IMR-90 (cell line): ENCODE measurements at places on chromosomes 4 and X. TPM values are rescaled to one million over a fixed set of nuclear protein-coding genes. Genes with fewer than 3 reads are reported as not detected.
A peak's percentile ranks its signal among the peaks of the same experiment; 100 is the strongest.

Gene ADH1B
- total RNA-seq, result under 0.01 and 0.36 TPM in 2 replicates

Gene AKAP14
- not detected in 2 replicates for total RNA-seq

Gene XAGE2
- not detected in 2 replicates for total RNA-seq

Gene OTUD6A
- total RNA-seq, result not detected in 2 replicates

GRCh38 chrX:23901060-23901459 is 6.7 kb downstream of the APOO start:
- no peaks in the 10 kb centered on the region for H3K36me3 ChIP-seq
- no peak overlapping the region for H3K4me3 ChIP-seq
- no peak overlapping the region for H3K27ac ChIP-seq

- H3K4me1 ChIP-seq, result peaks cover 27% of the 10 kb centered on the region
- no peak overlapping the region for H3K4me3 ChIP-seq
- no peak for DNase-seq
- peaks cover 9% of the 10 kb centered on the region for H3K36me3 ChIP-seq
- H3K27ac ChIP-seq, result peak overlapping the region; percentile 48
Observed at GRCh38 chr4:184382189-184382846, 92.0 kb downstream of the IRF2 start.

GRCh38 chr4:56681158-56681852 is at the start of gene HOPX:
Gene HOPX, minus strand, starts transcription at chr4:56681296. Its CDS starts 23,480 bp downstream, at chr4:56657816.
- no peak for DNase-seq
- H3K27me3 ChIP-seq, result peaks cover 43% of the 10 kb centered on the region
- H3K4me1 ChIP-seq, result no peaks in the 10 kb centered on the region
- no peak within 1 kb of the TSS for H3K4me3 ChIP-seq
- H3K36me3 ChIP-seq, result no peaks in the 10 kb centered on the region
- no peak within 1 kb of the TSS for H3K27ac ChIP-seq

DNA sequence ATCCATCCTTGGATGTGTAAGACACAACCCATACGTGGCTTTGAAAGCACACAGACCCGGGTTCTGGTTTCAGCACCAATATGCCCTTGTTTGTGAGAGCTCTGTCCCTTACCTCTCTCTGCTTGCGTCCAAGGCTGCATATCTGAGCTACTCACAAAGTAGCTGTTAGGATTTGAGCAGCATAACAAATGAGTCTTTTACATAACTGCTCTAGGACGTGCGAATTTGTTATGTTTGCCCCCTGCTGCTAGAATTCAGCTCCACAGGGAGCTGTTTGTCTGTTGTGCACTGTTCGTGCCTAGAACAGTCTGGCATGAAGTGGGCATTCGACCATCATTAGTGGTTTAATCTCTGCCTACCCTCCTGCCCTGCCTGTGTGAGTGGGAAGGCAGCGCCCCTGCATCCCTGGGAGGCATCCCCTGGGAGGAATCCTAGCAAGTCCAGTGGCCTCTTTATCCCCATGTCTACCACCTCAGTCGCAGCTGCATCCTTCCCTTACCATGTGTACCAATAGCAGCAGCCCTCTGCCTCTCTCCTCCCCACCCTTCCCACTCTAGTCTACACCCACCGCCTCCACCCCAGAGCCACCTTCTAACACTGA is 42.1 kb downstream of the SLC2A9 start:
- no peak for DNase-seq
- no peak overlapping the region for H3K27ac ChIP-seq

- H3K36me3 ChIP-seq, result no peaks in the 10 kb centered on the region
- no peak overlapping the region for H3K27ac ChIP-seq
- H3K27me3 ChIP-seq, result no peaks in the 10 kb centered on the region
- DNase-seq, result no peak
Observed at GRCh38 chr4:142322996-142323395, 523.1 kb downstream of the INPP4B start.

GRCh38 chr4:12359420-12359819 is 930.7 kb upstream of the HS3ST1 start:
- no peak overlapping the region for H3K27ac ChIP-seq
- H3K4me3 ChIP-seq, result no peak overlapping the region
- DNase-seq, result no peak
- H3K36me3 ChIP-seq, result no peaks in the 10 kb centered on the region
- H3K27me3 ChIP-seq, result no peaks in the 10 kb centered on the region

DNA sequence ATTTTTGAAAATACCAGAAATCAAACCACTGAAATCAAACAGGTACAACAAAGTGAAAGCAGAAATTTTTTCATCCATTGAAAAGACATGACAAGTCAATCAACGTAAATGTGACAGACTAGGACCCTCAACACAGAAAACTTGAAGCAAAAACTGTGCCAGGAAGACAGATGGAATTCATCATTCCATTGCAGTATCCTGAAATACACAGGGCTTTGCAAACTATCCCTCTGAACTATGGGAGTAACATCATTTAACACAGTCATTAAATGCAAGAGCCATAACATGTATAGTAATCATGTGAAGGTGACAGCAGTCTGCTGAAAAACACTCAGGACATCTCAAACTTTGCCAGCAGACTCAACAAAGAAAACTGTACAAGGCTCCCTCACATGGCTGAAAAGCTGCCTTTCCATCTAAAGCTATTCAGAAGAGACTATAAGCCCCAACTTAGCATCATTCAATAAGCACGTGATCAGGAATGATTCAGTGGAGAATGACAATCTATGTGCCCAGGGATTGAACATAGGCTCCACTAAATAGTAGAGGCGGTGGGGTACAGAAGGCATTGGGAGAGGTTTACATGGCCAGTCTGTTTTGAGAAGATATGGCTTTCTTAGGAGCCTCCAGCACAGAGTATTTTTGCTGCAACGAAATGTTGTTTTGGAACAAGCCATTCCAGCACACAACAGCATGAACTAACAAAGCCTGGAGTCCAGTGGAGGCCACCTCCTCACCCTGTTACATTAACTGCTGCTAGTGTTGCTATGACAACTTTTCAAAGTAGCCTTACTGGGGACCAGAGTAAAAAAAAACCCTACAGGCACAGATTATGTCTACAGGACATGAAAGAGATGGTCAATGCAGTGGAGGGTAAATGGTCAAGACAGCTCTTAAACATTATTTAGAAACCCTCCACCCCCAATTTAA is 274.5 kb upstream of the NOCT start:
- H3K27ac ChIP-seq, result no peak overlapping the region
- no peaks in the 10 kb centered on the region for H3K36me3 ChIP-seq
- peaks cover under 1% of the 10 kb centered on the region; the same call in 1 of the 2 replicates for H3K4me1 ChIP-seq
- DNase-seq, result no peak
- H3K27me3 ChIP-seq, result no peaks in the 10 kb centered on the region

GRCh38 chr4:10347281-10347795 is 109.9 kb downstream of the ZNF518B start:
- H3K27ac ChIP-seq, result no peak overlapping the region
- no peak overlapping the region for H3K4me3 ChIP-seq
- H3K4me1 ChIP-seq, result no peaks in the 10 kb centered on the region

DNA sequence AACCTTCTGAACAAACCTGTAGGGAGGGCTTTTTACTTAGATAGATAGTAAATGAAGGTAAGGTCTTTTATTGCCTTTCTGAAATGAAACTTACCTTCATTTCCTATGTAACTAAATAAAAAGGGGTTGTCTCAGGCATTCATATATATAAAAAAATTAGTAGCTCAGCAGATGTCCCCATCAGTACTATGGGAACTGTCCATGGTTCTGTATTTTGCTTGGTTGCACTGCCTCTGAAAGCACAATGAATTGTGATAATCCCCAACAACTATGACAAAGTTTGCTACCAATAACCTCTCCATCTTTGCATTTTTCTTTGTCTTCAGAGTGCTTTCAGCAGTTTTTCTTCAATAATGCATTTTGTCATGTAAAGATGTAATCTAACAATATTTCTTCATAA is 222.4 kb downstream of the SLIT2 start:
- no peaks in the 10 kb centered on the region for H3K4me1 ChIP-seq
- peak; percentile 43 for DNase-seq
- no peak overlapping the region for H3K4me3 ChIP-seq
- H3K27me3 ChIP-seq, result no peaks in the 10 kb centered on the region
- no peaks in the 10 kb centered on the region for H3K36me3 ChIP-seq

GRCh38 chrX:74160816-74161215 is 143.2 kb upstream of the ZCCHC13 start:
- H3K4me1 ChIP-seq, result no peaks in the 10 kb centered on the region
- H3K27ac ChIP-seq, result no peak overlapping the region
- peaks cover 3% of the 10 kb centered on the region; the same call in 1 of the 2 replicates for H3K27me3 ChIP-seq
- DNase-seq, result no peak

- DNase-seq, result no peak
- peaks cover under 1% of the 10 kb centered on the region; the same call in 1 of the 2 replicates for H3K4me1 ChIP-seq
- H3K4me3 ChIP-seq, result no peak overlapping the region
- H3K27ac ChIP-seq, result no peak overlapping the region
Observed at GRCh38 chrX:40623665-40624064, 437 bp downstream of the MPC1L start.

DNA sequence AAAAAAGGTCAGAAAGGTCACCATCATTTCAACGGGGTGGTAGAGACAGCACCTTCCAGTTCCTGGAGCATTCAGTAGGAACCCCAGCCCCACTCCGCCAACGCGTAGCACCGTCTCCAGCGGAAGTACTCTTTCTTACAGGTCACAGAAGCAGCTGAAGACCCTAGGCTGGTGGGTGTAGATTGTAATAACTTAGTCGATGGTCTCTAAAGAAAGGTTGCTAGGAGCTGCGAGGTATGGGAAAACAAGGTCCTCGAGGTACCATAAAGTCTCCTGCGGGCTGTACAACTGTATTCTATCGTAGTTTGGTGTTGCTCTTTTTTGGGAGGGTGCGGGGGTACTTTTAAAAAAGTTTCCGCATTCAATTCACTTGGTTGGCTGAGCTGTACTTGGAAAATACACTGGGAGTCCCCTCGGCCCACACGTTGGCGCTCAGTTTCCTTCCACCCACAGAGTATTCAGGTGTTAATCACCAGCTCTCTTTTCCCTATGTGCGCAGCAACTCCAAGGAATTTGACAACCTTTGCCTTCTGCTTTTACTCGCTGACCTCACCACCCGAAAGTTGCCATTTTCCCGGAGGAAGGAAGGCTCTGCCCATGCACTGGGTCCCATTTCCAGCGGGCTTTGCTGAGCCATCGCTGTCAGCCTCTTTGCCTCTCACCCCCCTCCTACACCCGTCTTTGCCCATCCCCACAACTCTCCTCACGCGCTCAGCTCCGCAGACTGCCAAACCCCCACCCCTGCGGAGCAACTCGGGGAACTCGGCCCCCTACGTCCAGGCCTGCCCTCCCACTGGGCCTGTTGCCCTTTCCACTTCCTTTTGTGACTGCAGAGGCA is 4.8 kb upstream of the SOX3 start:
- no peak overlapping the region for H3K4me3 ChIP-seq
- DNase-seq, result no peak
- H3K27ac ChIP-seq, result no peak overlapping the region
- peaks cover 56% of the 10 kb centered on the region for H3K27me3 ChIP-seq
- no peaks in the 10 kb centered on the region for H3K4me1 ChIP-seq
